ENCODE measurements at places on chromosomes 2 and 18.
A peak's percentile ranks its signal among the peaks of the same experiment; 100 is the strongest.

- DNase-seq = peak; percentile 59
Measured at GRCh38 chr2:227163998-227164762, at the start of the genes COL4A3 and COL4A4. Gene COL4A3, plus strand, starts transcription at chr2:227164624. Its CDS starts 103 bp downstream, at chr2:227164727. Gene COL4A4, minus strand, starts transcription at chr2:227164205. Its CDS starts 16,722 bp downstream, at chr2:227147483.

- DNase-seq = no peak
Measured at GRCh38 chr18:59272891-59273758, at the start of gene RAX. Gene RAX, minus strand, starts transcription at chr18:59273454. Its CDS starts 248 bp downstream, at chr18:59273206.

GRCh38 chr18:44067186-44067585, 613.5 kb upstream of the SETBP1 start:
- DNase-seq = no peak

DNA sequence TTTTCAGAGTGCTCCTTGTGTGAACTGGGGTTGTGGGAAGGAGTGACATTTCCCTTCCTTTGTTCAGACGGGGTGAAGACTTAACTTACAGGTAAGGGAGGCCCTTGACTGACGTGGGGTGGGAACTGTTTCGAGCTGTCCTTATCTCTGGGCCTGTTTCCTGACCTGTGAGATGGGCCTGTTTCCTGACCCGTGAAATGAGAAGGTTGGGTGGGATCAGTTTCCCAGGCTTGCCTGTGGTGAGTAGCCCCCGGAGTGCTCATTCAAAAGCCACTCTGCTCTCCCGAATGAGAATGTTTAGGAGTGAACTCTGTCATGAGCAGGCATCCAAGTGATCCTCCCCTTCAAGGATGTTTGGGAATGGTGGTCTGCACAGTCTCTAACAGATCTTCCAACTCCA, 4.1 kb upstream of the LYPD6B start:
- no peak for DNase-seq

DNA sequence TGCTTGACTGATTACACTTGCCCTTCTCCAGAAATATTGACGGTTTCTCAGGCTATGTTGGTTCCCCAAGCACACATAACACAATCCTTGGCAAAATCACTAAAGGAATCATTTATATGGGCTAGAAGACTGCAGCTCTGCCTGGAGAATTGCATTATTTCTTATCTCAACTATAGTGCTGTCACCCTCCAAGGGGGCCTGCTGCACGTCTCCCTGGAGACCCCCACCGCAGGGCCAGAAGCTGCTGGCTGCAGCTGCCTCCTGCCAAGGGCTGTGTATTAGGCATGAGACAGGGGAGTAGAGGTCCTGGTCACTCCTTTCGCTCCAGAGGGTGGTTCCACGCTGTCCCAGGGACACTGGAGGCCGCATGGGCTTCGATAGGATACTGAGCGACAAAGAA, 76.6 kb downstream of the LRRC30 start:
- no peak for DNase-seq

- no peak for DNase-seq
Measured at GRCh38 chr2:197088694-197089093, 162.2 kb upstream of the PGAP1 start.

- no peak for DNase-seq
Measured at GRCh38 chr18:44960580-44960979, 279.9 kb downstream of the SETBP1 start.

DNA sequence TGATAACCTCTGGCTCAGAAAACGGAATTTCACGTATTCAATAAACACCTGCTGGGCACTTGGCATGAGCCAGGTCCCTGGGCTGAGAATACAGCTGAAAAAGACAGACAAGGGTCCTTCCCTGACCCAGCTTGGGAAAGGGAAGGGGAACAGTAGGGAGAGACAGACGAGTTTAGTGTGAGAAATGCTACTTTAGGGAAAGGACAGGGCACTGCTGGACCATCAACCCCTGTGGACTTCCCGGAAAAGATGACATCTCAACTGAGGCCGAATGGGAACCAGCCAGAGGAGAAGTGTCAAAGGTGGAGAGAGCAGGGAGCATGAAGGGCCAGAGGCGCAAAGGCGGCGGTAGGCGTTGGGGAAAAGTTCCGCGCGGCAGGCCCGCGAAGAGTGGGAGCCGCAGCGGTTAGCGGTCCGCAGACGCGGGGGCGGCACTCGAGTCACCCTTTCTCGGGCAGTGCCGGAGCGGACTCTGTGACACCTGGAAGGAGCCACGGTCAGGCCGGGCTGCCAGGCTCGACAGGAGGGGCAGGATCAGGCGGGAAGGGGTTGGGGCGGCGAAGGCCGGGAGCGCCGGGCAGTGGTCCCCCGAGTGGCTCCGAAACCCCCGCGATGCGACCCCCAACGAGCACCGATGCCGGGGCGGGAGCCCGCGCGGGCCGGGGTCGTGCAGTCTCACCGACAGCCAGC, 519 bp downstream of the TEX261 start:
- DNase-seq = no peak

- no peak for DNase-seq
Measured at GRCh38 chr2:71457123-71457915, 4.0 kb downstream of the DYSF start.

- DNase-seq = no peak
Measured at GRCh38 chr18:45728336-45729010, 4.5 kb downstream of the SLC14A1 start.

- DNase-seq = no peak
Measured at GRCh38 chr2:10982931-10983701, 71.4 kb downstream of the KCNF1 start.

GRCh38 chr2:70671092-70671675, 96.8 kb downstream of the ADD2 start:
- no peak for DNase-seq

DNA sequence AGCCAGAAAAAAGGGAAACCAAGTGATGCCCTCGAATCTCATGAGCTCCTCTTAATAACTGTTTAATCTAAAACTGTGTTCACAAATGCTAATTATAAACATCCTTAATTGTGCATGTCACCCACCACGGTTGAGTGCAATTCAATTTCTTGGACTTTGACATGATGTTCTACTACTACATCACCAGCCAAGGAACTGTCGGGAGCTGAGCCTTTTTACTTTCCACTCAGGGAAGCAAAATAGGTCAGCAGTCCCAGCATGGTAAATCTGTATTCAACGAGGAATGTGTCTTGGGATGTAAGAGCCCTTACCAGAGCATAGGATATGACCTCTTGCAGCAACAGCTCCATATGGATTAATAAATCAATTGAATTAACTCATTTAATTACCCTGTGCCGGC, 20.8 kb upstream of the REG3G start:
- DNase-seq = no peak

DNA sequence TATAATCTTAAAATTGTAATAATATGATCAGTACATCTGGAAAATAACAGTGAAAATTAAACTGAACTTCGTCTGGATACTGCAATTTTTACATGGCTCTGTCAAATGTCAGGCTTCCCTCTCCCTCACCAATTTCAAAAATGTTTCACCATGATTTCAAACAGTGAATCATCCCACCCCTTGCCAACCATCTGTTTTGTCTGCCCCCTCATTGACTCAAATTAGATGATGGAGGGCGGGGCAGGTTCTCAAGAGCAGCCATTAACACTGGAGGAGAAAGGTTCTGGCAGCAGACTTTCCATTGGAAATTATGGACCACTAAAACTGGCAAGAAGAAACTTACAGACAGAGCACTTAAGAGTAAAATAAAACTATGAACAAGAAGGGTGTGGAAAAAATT, 1195.7 kb upstream of the ZEB2 start:
- no peak for DNase-seq

GRCh38 chr2:126933711-126934091, 35.0 kb downstream of the TEX51 start:
- no peak for DNase-seq

- DNase-seq = no peak
Measured at GRCh38 chr18:63079114-63079513, 240.5 kb downstream of the BCL2 start.

DNA sequence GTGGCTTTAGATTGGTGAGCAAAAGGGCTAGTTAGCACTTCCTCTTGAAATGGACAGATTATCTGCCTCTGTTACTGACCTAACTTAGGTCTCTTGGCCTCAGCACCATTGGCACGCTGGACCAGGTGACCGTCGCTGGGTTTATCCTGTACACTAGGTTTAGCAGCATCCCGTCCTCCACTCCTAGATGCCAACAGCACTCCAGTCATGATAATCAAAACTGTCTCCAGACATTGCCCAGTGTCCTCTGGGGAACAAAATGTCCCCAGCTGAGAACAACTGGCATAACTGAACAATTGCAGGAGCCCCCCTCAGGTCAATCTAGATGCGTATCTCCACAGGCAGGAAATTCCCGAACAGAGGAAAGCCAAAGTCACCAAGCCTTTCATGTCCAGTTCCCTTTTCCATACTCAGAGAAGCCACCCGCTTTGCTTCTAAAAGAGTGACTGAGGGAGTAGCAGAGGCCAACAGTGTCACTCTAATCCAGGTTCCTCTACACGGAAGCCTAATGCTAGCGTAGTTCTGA, 27.3 kb downstream of the E2F6 start:
- no peak for DNase-seq

DNA sequence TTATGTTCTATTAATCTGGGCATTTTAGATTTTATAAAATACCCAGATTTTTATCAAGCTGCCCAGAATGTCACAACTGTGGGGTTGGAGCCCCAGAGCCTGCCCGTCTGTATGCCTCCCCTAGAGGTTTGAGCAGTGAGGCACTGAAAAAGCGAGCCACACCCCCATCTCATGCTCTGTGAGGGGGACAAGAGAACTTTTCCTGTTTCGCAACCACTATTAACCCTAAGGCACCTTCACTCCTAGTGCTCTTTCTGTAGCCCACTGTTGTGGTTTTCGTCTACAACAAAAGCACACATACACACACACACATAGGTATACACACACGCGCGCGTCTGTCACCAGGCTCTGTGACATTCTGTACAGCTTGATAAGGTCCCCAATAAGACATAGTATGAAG, 38.0 kb downstream of the DCDC2C start:
- no peak for DNase-seq

- no peak for DNase-seq
Measured at GRCh38 chr2:4930704-4931103, 761.5 kb upstream of the SOX11 start.

DNA sequence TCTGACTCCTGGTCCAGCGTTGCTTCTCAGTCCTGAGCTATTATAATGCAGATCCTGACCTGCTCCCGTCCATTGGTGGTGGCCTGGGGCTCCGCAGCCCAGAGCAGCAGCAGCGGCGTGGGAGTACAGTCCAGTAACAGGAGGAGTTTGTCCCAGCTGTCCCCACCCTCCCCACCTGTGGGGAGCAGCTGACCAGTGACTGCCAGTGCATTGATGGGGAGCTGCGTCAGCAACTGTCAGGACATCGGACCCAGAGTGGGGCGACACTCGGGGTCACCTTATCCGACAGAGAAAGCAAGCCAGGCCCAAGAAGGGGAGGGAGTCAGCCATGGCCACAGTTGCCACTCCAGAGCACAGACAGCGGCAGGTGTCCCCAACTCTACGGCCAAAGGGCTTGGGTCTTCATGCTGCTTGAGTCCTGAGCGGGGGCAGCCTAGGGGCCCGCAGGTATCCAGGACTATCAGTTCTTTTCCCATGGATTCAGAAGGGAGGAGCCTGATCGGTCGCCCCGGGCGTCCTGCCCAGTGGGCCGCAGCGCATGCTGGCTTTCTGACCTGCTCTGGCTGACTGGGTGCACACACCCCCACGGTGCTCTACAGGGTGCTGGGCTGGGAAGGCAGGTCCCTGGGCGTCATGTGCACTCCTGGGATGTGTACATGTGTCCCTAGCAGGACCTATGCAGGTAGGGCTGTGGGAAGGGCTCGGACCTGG, 29.7 kb downstream of the DNMT3A start:
- DNase-seq = no peak

DNA sequence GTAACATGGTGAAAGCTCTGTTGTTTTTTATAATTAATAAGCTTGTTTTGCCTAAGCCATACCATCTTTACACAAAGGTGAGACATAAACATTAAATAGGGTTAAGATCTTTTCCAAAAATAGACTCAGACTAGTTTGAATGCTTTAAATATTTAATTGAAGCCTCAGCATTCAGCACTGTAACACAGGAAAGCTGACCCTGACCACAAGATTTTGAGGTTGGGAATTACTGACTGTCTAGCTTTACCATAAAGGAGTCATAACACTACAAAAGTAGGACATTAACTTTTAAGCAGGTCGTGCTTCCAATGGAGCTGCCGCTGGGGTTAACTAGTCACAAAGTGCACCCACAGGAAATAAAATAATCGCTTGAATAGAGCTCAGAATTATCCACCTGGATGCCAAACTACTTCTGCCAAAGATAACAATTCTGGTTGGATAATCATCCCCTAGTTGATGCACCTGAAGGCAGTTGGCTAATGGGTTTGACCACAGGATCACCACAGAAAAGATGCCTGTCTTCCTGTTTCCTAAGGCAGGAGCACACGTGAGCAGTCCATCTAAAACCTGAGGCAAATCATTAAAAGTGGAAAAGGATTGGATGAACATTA, 106.2 kb downstream of the COBLL1 start:
- DNase-seq = peak; percentile 64

- DNase-seq = no peak
Measured at GRCh38 chr2:3098231-3098630, 279.4 kb downstream of the EIPR1 start.

DNA sequence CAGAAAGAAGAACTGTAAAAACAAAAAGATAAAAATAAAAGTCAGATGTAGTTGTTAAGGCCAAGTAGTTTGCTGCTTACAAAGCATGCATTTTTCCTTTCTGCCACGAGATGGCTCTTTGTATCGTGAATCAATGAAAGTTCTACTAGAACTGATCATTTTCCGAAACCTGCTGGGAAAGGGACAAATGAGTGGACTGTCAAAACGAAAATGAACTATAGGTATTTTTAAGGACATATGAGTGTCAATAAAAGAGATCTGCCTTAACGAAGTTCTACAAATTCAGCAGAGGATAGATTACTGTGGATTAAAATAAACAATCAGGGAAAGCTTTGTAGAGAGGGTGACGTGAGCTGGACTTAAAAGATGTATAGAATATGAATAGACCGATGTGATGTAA, 15.0 kb upstream of the ELOA2 start:
- no peak for DNase-seq

GRCh38 chr2:24404491-24404921, 44.2 kb upstream of the ITSN2 start:
- DNase-seq = no peak

GRCh38 chr2:204892506-204893255, 347.4 kb downstream of the PARD3B start:
- no peak for DNase-seq

DNA sequence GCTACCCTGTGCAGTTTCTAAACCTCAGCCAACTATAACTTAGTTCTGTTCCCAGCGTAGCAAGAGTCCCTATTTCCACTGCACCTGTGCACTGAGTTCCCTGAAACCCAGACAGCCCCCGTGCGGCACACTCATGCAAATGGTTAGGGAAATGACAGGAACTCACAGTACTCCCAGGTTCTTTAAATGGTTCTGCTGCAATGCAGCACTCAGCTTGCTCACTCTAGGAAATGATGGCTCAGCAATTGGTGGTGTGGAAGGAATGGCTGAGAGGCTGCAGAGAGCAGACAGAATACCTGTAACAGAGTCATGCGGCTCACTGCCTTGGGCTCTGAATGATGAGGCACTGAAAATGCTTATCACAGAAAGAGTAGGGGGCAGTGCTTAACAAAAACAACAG, 143.0 kb downstream of the RAD51AP2 start:
- DNase-seq = no peak

DNA sequence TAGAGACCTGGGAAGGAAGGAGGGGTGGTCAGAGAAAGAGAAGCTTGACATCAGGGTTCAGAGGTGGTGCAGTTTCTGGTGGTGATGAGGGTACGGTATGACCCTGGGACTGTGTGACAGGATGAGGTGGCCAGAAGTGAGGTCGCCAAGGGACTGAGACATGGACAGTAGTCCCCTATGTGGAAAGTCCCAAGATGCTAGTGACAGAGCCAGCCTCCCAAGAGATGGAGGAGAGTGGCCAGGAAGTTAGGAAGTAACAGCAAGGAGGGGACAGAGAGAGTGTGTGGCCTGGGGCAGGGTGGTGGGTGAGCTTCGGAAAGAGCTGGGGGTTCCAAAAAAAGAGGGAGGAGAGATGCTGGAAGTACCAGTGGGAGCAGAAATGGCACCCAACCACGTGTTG, 66.0 kb downstream of the SMAD7 start:
- no peak for DNase-seq
